ENCODE measurements at places on chromosomes 4 and X.

DNA sequence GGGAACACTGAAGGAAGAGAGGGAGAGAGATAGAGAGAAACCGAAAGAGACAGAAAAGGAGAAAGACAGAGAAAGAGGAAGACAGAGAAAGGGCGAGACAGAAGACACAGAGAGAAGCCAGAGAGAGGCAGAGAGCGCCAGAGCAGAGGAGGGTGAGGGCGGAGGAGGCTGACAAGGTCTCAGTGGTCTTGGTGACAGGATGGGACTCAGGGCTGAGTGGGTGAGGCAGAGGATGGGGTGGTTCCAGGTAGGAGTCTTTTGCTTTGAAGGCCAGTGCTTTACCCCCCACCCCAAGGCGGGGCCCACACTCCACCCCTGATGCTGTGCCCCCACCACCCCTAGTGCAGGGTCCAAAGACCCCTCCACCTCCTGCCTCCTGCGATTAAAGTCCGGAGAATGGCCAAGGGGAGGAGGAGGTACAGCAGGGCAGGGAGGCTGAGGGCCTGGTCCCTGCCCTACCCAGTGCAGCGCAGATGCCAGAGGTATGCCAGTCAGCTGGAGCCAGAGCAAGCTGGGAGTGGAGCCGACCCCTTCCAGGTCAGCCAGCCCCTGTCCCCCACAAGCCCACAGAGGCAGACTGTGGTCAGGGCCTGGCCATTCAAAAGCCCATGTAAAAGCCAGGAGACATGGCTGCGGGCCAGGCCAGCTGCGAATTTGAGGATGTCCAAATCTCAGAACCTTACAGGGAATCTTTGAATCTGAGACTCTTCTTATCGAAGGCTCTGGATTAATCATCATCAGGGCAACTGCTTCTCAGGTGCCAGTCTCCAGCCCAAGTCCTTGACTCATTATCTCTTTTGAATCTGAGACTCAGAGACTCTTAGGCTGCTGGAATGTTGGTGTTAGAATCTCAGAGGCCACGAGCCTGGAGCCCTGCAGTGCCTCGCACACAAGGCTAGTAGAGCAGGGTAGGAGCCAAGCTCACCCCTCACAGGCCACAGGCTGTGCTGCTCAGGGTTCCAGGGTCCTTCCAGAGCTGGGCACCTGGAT is 758 bp downstream of the IQSEC2 start:
- no peak for DNase-seq

- no peak for DNase-seq
Measured at GRCh38 chr4:76022031-76022430, 1.3 kb downstream of the CXCL10 start.

DNA sequence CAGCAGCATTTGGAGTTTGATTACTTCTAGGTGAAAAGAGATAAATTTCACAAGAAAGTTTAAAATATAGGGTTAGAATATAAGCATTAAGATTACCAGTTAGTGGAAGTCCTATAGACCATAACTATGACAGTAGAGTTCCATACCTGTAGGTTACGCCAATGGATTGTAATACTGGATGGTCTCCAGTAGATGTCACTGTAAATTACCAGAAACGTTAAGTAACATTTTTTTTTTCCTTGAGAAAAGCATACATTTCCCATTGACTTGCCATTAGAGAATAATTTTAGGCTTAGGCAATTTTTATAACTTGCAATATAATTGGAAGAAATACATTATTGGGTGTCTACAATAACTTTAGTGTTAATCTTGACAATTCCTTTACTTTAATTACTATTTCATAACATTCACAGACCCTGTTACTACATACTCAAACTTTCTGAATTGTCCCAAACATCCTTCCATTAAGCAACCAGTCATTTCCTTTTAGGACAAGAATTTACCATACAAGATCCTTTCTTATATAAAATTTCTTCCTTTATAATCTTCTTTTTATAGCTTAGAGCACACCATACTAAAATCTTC is 304.1 kb upstream of the TECRL start:
- no peak for DNase-seq

DNA sequence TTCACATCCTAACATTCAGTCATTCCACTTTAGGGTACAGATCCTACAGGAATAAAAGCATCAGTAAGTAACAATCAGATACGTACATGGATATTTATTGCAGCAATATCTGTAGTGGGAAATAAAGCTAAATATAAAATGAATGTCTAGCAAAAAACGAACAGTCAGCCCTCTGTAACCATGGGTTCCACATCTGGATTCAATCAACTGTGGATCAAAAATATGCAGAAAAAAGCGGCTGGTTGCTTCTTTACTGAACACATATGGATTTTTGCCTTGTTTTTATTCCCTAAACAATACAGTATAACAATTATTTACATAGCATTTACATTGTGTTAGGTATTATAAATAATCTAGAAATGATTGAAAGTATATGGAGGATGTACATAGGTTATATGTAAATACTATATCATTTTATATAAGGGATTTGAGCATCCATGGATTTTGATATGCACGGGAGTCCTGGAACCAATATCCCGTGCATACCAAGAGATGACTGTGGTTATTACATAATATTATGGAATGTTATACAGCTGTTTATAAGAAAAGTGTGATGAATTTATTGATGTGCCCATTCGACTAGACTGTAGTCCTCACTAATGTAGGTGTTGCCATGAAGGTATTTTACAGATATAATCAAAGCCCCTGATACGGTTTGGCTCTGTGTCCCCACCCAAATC is 132.8 kb downstream of the ARHGEF9 start:
- no peak for DNase-seq

GRCh38 chr4:149158817-149159216 is 656.8 kb downstream of the IQCM start:
- DNase-seq, result no peak

GRCh38 chr4:1503583-1504471 is 97.6 kb upstream of the NKX1-1 start:
- no peak for DNase-seq

DNA sequence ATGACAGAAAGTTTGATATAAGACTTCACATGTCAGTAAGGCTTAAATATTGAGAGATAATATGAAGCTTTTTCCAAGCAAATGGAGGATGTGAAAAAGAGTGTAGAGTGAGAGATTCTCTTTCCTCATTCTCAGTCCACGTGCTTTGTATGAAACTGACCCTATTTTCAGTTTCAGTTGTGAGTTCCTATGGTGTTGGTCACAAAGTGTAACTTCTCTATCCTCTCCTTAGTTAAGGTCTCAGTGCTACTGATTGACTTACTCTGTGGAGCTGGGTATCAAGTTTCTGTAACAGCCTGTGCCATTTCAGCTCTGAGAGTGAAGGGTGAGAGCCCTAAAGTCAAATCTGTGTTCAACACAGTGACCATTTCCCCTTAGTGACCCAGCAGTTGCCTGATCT is 277.2 kb downstream of the EPHA5 start:
- DNase-seq, result no peak

GRCh38 chr4:112520598-112521122 is 4.7 kb upstream of the NEUROG2 start:
- no peak for DNase-seq

Data from stimulated activated CD4-positive, alpha-beta T cell treated with anti-CD3 and anti-CD28 coated beads, Interleukin-15, amount 100 ng/mL, for 48 hours (primary cell).